SK-N-SH (cell line): ENCODE measurements at places on chromosomes 1 and 21. TPM values are rescaled to one million over a fixed set of nuclear protein-coding genes. Genes with fewer than 3 reads are reported as not detected.
A peak's percentile ranks its signal among the peaks of the same experiment; 100 is the strongest.

- H3K27ac ChIP-seq = peak overlapping the region; percentile 64
- H3K36me3 ChIP-seq = no peaks in the 10 kb centered on the region
- H3K4me1 ChIP-seq = peaks cover 17% of the 10 kb centered on the region; the same call in 1 of the 2 replicates
- DNase-seq = peak; percentile 61
- no peaks in the 10 kb centered on the region; the same call in 1 of the 2 replicates for H3K27me3 ChIP-seq
These were observed 1.4 kb upstream of the RHBG start for GRCh38 chr1:156367383-156368156.

- H3K27ac ChIP-seq = no peak overlapping the region
- no peak overlapping the region for H3K4me3 ChIP-seq
- H3K36me3 ChIP-seq = no peaks in the 10 kb centered on the region
- H3K4me1 ChIP-seq = no peaks in the 10 kb centered on the region
- DNase-seq = no peak
These were observed 26.5 kb upstream of the ATP2B4 start for GRCh38 chr1:203599875-203600781.

DNA sequence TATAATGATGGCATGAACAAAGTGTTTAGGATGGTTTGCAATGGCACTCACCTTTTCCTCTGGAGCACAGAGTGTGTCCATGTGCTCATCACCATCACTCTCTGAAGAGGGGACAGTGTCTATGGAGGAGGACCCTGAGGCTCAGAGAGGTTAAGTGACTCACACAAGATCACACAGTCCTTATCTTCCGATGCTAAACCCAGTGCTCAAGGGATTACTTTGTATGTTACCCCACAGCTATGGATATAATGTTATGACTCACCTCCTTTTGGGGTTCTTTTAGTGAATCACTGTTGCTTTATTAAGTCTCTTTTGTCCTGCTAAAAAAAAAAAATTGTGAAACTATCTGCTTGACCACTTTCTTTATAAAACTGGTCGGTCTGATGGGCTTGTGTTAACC lies 67.6 kb downstream of the TENT5C start:
- H3K4me3 ChIP-seq = no peak overlapping the region
- H3K36me3 ChIP-seq = no peaks in the 10 kb centered on the region
- H3K27me3 ChIP-seq = no peaks in the 10 kb centered on the region
- no peak overlapping the region for H3K27ac ChIP-seq
- DNase-seq = no peak
- no peaks in the 10 kb centered on the region; the same call in none of the 2 replicates for H3K4me1 ChIP-seq

GRCh38 chr1:231419738-231420298 lies 2.3 kb downstream of the EGLN1 start:
- peaks cover 13% of the 10 kb centered on the region for H3K4me1 ChIP-seq
- H3K36me3 ChIP-seq = no peaks in the 10 kb centered on the region
- H3K27ac ChIP-seq = peak overlapping the region; percentile 30; the same call in 1 of the 2 replicates
- DNase-seq = no peak

DNA sequence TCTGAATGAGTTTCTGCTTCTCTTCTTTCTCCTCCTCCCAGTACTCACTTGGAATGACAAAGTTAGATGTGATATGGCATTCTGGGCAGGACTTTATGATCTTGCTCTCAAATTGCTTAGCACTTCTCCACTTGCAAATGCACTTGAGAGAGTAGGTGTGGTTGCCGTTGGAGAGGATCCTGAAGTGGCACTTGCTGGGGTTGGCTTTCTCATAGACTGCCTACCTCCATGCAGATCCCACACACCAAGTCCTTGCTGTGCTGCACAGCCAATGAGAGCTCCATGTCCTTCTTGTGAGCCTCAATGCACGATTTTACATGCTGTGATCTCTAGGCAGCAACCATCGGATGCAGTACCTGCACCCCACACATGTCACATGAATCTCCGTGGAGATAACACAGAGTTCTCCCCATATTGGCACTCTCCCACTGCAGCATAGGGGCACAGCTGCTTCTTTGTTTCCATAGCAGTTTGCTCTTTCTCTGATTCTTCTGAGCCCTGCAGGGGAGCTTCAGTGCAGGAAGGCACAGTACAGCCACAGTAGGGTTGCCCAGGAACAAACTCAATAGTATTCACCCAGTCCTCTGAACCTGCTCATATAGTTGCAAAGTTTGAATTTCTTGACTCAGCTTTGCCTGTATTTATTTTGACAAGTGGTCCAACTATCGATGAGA lies 45.2 kb downstream of the ZNF691 start:
- no peak overlapping the region for H3K4me3 ChIP-seq
- H3K27ac ChIP-seq = no peak overlapping the region
- H3K4me1 ChIP-seq = no peaks in the 10 kb centered on the region
- no peaks in the 10 kb centered on the region for H3K36me3 ChIP-seq
- DNase-seq = no peak
- no peaks in the 10 kb centered on the region for H3K27me3 ChIP-seq

DNA sequence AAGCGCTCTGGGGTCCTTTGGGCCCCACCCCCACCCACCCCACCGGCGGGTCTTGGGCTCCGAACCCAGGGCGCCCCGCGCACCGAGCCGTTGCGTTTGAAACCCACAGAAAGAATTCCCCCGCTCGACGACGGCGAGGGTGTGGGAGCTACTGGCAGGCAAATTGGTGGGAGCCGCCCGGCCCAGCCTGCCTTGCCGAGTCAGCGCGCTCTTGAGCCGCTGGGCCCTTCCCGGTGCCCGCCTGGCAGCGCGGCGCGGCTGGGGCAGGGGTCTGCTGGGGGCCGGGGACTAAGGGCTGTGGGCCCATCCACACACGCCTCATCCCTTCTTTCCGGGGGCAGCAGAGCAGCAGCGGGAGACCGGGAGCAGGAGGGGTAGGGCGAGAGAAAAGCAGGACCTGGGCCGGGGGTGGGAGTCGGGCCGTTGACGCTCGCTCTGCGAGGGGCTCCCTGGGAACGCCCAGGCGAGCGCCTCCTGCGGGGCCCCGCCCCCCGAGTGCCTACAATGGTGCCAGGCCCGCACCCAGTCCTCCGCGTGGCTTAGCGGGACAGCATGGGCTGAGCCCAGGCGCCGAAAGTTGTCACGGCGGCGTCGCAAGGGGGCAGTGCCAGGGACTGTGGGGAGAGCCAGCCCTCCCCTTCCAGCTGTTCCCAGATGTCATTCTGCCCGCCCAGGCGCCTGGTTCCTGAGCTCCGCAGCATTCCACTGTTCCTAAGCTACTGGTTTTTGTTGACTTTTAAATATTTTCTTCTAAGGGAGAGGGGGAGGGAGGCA lies at the start of gene C1orf94:
Gene C1orf94, plus strand, starts transcription at position 78 of the 774 bp plus-strand sequence. CDS start 883 bp downstream, outside the sequence.
- H3K4me1 ChIP-seq = no peaks in the 10 kb centered on the region
- no peak within 1 kb of the TSS for H3K4me3 ChIP-seq
- no peaks in the 10 kb centered on the region for H3K36me3 ChIP-seq
- no peak for DNase-seq
- H3K27ac ChIP-seq = no peak within 1 kb of the TSS

DNA sequence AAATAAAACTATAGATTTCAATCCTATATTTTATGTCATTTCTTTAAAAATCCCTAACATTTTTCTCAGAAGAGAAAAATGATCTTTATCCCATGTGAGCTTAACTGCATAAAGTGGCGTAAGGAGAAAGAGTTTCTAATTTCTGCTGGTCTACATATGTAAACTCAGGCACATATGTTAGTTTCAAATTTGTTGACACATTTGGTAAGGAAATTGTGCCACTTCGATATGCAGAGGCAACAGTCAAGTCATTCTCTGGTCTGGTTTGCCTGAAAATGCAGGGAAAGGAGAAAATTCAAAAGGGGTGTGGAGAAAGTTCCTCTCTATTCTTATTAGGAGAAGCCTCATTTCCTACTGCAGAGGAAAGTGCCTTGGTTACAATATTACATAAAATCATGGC lies 11.5 kb downstream of the KCNA3 start:
- no peak overlapping the region for H3K4me3 ChIP-seq
- no peak overlapping the region for H3K27ac ChIP-seq
- no peaks in the 10 kb centered on the region for H3K36me3 ChIP-seq
- DNase-seq = no peak
- no peaks in the 10 kb centered on the region; the same call in 1 of the 2 replicates for H3K4me1 ChIP-seq

DNA sequence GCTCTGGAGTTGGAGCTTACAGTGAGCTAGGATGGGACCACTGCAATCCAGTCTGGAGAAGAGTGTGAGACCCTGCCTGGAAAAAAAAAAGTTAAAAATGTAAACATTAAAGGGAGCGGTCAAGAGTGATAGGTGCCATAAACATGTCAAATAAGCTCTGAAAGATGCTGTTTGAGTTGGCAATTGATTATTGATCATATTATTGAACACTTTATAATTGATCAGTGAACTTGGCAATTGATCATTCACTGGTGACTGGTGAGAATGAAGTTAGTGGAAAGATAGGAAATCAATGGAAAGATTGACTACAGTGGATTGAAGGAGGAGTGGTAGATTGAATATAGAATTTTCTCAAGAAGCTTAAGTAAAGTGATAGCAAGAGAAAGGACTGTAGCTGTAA lies 64.3 kb upstream of the MPC2 start:
- H3K4me1 ChIP-seq = no peaks in the 10 kb centered on the region; the same call in 1 of the 2 replicates
- H3K36me3 ChIP-seq = peaks cover 67% of the 10 kb centered on the region
- H3K4me3 ChIP-seq = no peak overlapping the region
- no peak overlapping the region for H3K27ac ChIP-seq
- DNase-seq = no peak
- H3K27me3 ChIP-seq = no peaks in the 10 kb centered on the region

Gene RNF186
- polyA plus RNA-seq = not detected in 2 replicates

Gene TOR1AIP2
- polyA plus RNA-seq = 12.7 and 20.6 TPM in 2 replicates

Gene SORT1
- 8.5 and 13.7 TPM in 2 replicates for polyA plus RNA-seq

Gene HFM1
- polyA plus RNA-seq = 0.06 and 0.10 TPM in 2 replicates

Gene GPR25
- polyA plus RNA-seq = not detected in 2 replicates

Gene CCDC185
- polyA plus RNA-seq = not detected in 2 replicates
